Sigmoid colon (tissue), 7 donors: ENCODE measurements at places on chromosomes 6 and 20. TPM values are rescaled to one million over a fixed set of nuclear protein-coding genes. Genes with fewer than 3 reads are reported as not detected.

GRCh38 chr6:12490351-12490903 is 200.3 kb downstream of the EDN1 start:
- no peak for DNase-seq
- no peaks in the 10 kb centered on the region for H3K36me3 ChIP-seq
- H3K27ac ChIP-seq = peak overlapping the region; percentile 30
- no peaks in the 10 kb centered on the region for H3K27me3 ChIP-seq

- no peaks in the 10 kb centered on the region for H3K36me3 ChIP-seq
- DNase-seq = peak; percentile 90
- H3K4me1 ChIP-seq = peaks cover 74% of the 10 kb centered on the region
- H3K27me3 ChIP-seq = no peaks in the 10 kb centered on the region
- peak overlapping the region; percentile 95 for H3K27ac ChIP-seq
Observed at GRCh38 chr20:32463642-32464400, 105.7 kb downstream of the ASXL1 start.

GRCh38 chr6:135148889-135149288 is 32.2 kb upstream of the MYB start:
- H3K4me3 ChIP-seq = no peak overlapping the region
- no peaks in the 10 kb centered on the region for H3K4me1 ChIP-seq
- no peak overlapping the region for H3K27ac ChIP-seq
- H3K36me3 ChIP-seq = no peaks in the 10 kb centered on the region
- no peak for DNase-seq

The PACSIN1 gene
- not detected for polyA plus RNA-seq

- no peaks in the 10 kb centered on the region for H3K4me1 ChIP-seq
- H3K27ac ChIP-seq = no peak overlapping the region
- peak; percentile 17 for DNase-seq
- peaks cover 39% of the 10 kb centered on the region for H3K36me3 ChIP-seq
Observed at GRCh38 chr20:36248836-36249235, 12.6 kb downstream of the AAR2 start.

GRCh38 chr6:41636833-41637193 is 1.5 kb upstream of the MDFI start:
- no peak overlapping the region for H3K4me3 ChIP-seq

GRCh38 chr6:45462190-45463134 is 84.7 kb upstream of the SUPT3H start:
- H3K27ac ChIP-seq = no peak overlapping the region
- no peak overlapping the region for H3K4me3 ChIP-seq

DNA sequence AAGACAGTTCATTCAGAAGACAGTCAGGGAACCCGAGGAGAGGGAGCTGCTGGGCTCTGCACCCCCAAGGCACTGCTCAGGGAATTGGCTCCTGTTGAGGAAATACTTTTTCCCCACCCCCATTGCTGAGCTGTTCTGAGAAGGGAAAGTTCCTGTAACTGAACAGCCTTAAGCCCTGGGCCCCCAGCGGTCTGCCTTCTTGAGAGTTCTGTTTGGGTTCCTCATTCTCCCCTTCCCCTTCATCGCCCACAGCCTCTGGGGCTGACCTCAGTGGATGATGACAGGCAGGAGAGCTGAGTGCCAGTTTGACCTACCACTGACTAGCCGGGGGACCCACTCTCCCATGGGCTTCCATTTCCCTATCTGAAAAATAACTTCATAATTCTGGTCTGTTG is 10.7 kb downstream of the HCK start:
- H3K27me3 ChIP-seq = peaks cover 38% of the 10 kb centered on the region
- H3K36me3 ChIP-seq = no peaks in the 10 kb centered on the region
- H3K4me1 ChIP-seq = no peaks in the 10 kb centered on the region
- no peak overlapping the region for H3K4me3 ChIP-seq
- DNase-seq = peak; percentile 78

- H3K4me3 ChIP-seq = no peak overlapping the region
- H3K4me1 ChIP-seq = no peaks in the 10 kb centered on the region
- no peaks in the 10 kb centered on the region for H3K36me3 ChIP-seq
- DNase-seq = no peak
- H3K27me3 ChIP-seq = no peaks in the 10 kb centered on the region
Observed at GRCh38 chr20:59123011-59123677, 40.5 kb upstream of the ZNF831 start.

The CALHM4 gene
- polyA plus RNA-seq = not detected

DNA sequence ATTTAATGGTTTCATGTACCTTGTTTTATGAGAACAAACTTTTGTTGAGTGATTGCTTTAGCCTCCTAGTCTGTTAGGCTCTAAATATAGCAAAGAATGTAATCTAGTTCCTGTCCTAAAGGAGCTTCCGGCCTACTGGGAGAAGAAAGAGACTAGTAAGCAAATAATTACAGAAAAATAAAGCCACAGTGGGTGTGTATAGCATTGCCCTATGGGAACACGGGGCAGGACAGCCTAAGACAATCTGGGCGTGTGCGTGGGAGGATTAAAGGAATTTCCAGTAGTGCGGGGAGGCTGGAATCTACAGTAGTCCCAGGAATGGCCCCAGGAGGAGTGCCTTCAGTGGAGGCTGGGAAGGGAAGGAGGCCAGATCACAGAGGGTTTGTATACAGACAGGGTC is 98.1 kb upstream of the AKAP12 start:
- peak overlapping the region; percentile 12 for H3K27ac ChIP-seq
- H3K4me3 ChIP-seq = no peak overlapping the region
- H3K27me3 ChIP-seq = no peaks in the 10 kb centered on the region
- H3K4me1 ChIP-seq = no peaks in the 10 kb centered on the region
- no peaks in the 10 kb centered on the region for H3K36me3 ChIP-seq

The SYTL3 gene
- 6.9 TPM for polyA plus RNA-seq

- H3K4me1 ChIP-seq = no peaks in the 10 kb centered on the region
- no peaks in the 10 kb centered on the region for H3K27me3 ChIP-seq
- no peak for DNase-seq
- no peak overlapping the region for H3K4me3 ChIP-seq
- H3K27ac ChIP-seq = no peak overlapping the region
Observed at GRCh38 chr6:2480267-2480966, 235.0 kb upstream of the GMDS start.

The C6orf52 gene
- polyA plus RNA-seq = 1.3 TPM

DNA sequence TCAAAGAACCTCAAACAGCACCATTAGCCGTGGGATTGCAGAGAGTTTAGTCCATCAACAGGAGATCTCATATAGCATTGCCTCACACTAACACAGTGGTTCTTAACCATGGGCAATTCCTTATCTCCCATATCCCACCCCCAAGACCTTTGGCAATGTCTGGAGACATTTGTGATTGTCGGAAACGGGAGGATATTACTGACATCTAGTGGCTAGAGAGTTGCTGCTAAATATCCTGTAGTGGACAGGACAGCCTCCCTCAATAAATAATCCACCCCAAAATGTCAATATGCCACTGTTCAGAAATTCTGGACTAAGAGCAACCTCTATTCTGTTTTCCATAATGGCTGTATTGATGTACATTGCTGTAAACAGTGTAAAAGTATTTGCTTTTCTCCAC is 210.1 kb upstream of the CCN2 start:
- no peaks in the 10 kb centered on the region for H3K27me3 ChIP-seq
- no peaks in the 10 kb centered on the region for H3K4me1 ChIP-seq
- no peaks in the 10 kb centered on the region for H3K36me3 ChIP-seq
- DNase-seq = no peak
- no peak overlapping the region for H3K4me3 ChIP-seq

- no peaks in the 10 kb centered on the region for H3K27me3 ChIP-seq
- H3K36me3 ChIP-seq = no peaks in the 10 kb centered on the region
- no peaks in the 10 kb centered on the region for H3K4me1 ChIP-seq
Observed at GRCh38 chr6:30304002-30304401, 22.7 kb upstream of the TRIM39 start.

The RIMS4 gene
- 1.2 TPM for polyA plus RNA-seq

DNA sequence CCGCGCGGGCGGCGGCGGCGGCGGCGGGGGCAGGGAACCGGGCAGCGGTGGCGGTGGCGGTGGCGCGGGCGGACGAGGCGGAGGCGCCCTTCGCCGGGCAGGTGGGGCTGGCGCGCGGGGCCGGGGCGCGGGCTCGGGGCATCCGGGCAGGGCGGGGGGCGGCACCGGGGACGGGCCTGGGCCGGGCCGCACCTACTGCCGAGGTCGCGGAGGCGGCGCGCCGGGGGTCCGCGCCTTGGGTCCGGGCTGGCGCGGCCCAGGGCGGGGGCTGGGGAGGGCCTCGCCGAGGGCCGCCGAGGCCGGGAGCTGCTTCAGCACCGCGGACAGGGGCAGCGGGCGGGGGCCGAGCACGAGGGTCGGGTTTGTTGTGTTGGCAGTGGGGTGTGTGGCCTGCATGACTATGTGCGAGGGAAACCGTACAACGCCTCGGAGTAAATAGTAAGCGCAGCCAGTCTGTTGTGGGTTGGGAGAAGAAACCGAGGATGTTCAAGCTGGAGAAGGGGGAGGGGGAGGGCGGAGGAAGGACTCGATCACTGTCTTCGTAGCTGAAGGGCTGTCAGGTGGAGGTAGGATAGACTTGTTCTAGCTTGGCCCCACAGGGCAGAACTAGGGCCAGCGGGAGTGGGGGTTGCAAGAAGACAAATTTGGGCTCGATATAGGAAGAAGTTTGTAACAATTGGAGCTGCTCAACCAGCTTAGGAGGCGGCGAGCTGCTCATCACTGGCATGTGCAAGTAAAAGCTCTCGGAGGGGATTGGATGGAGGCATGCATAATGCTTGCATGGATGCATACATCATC is 593 bp downstream of the MMP24 start:
- H3K27me3 ChIP-seq = no peaks in the 10 kb centered on the region
- peak overlapping the region; percentile 26 for H3K4me3 ChIP-seq
- no peak for DNase-seq
- peaks cover 11% of the 10 kb centered on the region for H3K4me1 ChIP-seq
- H3K36me3 ChIP-seq = no peaks in the 10 kb centered on the region

The ZMYND8 gene
- 7.8 TPM for polyA plus RNA-seq

DNA sequence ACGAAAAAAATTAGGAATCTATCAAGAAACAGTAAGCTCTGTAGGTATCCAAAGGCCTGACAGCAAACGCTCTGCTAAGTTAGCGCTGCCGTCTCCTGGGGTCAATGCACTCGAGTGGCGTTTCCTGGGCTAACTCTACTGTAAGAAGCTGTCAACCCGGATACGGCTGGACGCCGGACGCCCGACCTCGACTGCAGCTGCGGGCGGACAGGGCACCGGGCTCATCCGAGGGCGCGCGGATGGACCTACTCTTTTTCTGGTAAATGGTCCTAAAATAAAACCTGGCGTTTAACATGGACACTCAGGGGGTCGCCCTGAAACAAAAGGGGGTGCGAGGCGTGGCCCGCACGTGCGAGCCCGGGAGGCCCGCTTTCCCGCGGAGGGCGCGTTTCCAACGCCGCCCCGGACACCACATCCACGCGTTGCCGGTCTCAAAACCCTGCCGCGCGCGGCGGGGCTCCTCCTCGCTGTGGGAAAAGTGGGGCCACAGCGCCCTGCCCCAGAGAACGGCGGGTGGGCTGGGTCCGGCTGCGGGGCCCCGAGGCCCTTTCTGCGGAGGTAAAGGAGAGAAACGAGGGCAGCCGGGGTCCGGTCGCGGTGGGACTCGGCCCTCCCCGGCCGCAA is 537 bp downstream of the TCP1 start:
- DNase-seq = peak; percentile 78
- H3K4me1 ChIP-seq = no peaks in the 10 kb centered on the region
- H3K27ac ChIP-seq = peak overlapping the region; percentile 98
- H3K36me3 ChIP-seq = peaks cover 23% of the 10 kb centered on the region
- peak overlapping the region; percentile 96 for H3K4me3 ChIP-seq

The CLDN20 gene
- not detected for polyA plus RNA-seq

- no peak overlapping the region for H3K4me3 ChIP-seq
- DNase-seq = no peak
- no peaks in the 10 kb centered on the region for H3K27me3 ChIP-seq
- no peaks in the 10 kb centered on the region for H3K36me3 ChIP-seq
Observed at GRCh38 chr6:40295251-40295950, 291.8 kb downstream of the LRFN2 start.

- H3K27me3 ChIP-seq = no peaks in the 10 kb centered on the region
- peak overlapping the region; percentile 26 for H3K4me3 ChIP-seq
- no peak overlapping the region for H3K27ac ChIP-seq
- peaks cover 29% of the 10 kb centered on the region for H3K4me1 ChIP-seq
- H3K36me3 ChIP-seq = no peaks in the 10 kb centered on the region
- no peak for DNase-seq
Observed at GRCh38 chr20:45445805-45446562, 23.6 kb upstream of the WFDC2 start.

GRCh38 chr6:139027620-139028182 is 844 bp upstream of the ABRACL start:
- H3K4me1 ChIP-seq = peaks cover 5% of the 10 kb centered on the region
- DNase-seq = no peak
- peak overlapping the region; percentile 92 for H3K27ac ChIP-seq
- H3K36me3 ChIP-seq = no peaks in the 10 kb centered on the region
- peak overlapping the region; percentile 96 for H3K4me3 ChIP-seq
